Activated T-cell treated with anti-CD3 and anti-CD28 coated beads for 48 hours (primary cell): ENCODE measurements at places on chromosomes 4 and X.
A peak's percentile ranks its signal among the peaks of the same experiment; 100 is the strongest.

DNA sequence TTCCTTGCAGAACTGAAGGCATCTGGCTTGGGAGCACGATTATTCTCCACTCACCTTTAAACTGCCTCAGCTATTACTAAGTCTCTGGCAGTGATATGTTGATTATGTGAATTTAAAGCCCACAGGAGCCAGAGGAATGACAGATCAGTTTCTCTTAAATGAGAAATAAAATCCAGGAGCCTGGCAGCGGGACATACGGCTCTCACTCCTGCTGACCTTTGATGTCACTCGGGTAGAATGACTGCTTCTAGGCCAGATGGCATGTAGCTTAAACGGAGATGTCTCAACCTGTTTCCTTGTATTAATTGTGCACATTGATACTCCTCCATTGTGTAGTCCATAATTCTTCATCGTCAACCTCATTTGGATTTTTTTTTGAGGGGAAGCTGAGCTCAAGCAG lies 4.0 kb upstream of the CBLL2 start:
- DNase-seq = no peak

GRCh38 chrX:15854080-15854655 lies 445 bp downstream of the AP1S2 start:
- DNase-seq = peak; percentile 24

GRCh38 chr4:53497487-53498244 lies 93.6 kb downstream of the LNX1 start:
- DNase-seq = no peak

- no peak for DNase-seq
Observed at GRCh38 chr4:180951312-180951711, 1291.9 kb upstream of the TENM3 start.

GRCh38 chr4:100075056-100075455 lies 115.2 kb downstream of the DDIT4L start:
- no peak for DNase-seq

- no peak for DNase-seq
Observed at GRCh38 chr4:20266215-20267082, 14.7 kb downstream of the SLIT2 start.

DNA sequence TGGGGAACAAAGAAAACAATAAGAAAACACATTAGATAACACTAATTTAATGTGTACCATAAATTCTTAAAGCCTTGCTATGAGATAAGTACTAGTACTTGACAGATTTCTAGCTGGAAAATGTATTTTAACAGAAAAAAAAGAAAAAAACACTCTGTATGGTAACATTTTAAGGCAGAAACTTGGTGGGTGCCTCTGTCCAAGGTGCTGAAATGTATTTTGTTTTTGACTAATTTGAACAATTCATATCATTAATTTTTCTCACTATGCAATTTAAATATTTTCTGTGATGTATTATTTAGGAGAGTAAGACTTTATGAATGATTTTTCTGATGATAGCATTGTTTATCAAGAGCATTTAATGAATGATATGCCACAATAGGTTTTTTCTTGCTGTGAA lies 107.5 kb downstream of the GABRG1 start:
- no peak for DNase-seq

DNA sequence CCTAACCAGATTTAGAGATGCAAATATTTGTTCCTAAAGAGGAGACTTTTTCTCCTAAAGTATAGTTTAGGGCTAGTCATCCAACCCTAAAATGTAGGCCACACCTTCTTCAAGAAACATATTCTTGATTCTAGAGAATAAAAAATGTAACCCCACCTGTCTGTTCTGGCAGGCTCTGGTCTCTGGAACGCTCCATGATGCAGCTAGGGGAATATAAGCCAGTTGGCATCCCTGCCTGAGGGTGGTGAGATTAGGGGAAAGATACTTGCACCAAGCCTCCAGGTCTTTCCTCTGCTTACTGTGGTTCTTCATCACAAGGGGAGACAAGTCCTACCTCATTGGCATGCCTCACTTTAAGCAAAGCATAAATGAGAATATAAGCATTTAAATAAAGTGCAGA lies 21.2 kb upstream of the TBC1D9 start:
- DNase-seq = no peak

DNA sequence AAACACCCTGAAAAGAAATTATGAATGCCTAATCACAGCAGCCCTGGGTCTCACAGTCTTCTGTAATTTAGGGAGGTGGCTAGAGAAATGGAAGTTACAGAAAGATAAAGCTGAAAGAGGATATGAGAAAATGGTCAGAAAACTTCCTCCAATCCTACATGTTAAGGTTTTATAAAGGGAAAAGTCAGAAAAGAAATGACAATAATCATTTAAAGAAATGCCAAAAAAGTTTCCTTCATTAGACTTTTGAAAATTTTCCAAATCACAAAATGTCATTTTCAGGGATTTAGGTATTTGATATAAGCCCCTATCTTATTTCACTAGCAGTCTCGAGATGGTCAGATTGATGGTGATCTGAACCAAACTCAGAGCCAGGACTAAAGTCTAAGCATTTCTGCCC lies 276.2 kb downstream of the CHIC1 start:
- DNase-seq = no peak

DNA sequence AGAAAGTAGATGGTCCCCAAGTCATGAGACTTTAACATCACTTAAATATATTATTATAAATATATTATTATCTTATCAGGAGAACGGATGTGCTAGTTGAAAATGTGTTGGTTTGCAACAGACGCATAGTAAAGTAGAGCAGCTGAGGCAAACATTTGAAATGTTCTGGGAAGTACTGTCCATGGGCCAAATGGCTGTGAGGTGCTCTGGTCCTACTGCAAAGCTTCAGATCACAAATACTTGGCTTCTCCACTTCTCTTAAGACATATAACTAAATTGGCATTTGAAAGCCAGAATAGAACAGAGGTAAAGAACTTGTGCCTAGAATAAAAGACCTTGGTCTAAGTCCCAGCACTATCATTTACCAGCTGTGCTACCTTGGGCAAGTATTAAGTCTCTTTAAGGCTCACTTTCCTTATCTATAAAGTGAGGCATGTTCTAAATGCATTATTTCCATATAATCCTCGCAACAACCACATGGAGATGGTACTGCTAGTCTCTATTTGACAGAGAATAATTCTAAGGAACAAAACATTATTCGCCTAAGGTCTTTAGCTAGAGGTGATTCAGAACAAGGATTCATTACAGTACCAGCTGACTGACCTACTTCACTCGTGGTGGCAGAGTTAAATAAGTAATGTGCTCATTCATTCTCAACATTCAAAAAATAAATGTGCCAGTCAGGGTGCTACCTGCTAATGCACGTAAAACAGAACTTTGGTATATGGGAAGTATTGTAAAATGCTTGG lies 297.1 kb downstream of the PPP3CA start:
- no peak for DNase-seq

GRCh38 chr4:74934888-74935287 lies 2.0 kb downstream of the PARM1 start:
- no peak for DNase-seq

DNA sequence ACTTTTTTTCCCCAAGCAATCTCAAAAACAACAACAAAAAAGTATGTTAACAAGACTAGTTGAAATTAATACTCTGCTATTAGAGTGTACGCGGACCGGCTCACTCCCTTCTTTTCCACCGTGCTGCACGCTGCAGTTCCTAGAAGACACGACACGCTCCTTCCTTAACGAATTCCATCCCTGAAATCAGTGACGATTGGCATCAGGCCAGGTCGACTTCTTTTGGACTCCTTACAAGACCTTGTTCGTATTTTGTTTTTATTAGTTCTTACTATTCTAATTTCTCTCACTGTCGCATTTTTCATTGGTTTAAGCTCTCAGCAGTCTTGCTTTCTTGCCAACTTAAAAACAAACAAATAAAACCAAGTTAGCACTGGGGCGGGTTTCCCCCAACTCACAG lies 175.8 kb upstream of the PITX2 start:
- DNase-seq = no peak

- no peak for DNase-seq
Observed at GRCh38 chr4:131430302-131430701, 1718.8 kb upstream of the PCDH10 start.

DNA sequence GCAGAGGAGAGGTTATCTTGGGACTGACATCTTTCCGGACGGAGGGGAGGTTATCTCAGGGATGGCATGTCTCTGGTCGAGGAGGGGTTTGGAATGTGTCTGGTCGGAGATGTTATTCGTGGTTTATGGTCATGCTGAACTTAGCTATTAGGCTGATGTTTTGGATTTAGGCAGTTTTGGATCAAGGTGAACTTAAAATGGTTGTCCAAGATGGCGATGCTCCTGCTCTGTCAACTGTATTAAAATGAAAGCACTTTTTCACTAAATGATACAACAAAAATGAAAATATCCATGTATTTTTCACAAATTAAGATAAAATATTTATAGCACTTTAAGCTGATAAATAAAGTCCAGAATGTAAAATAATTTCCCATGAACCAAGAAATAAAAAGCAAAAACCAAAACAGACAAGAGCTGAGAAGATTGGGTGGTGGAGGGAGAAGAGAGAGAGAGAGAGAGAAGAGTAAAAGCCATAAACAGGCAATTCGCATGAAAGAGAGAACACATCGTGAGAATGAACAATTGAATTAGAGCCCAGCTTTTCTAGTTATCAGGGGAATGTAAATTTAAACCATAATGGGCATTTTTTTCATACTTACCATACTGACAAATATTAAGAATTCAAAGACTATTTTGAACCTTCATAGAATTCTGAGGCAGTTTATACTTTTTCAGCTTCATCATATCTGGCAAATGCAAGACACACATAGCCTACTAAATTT lies 2236.0 kb upstream of the AGA start:
- no peak for DNase-seq

DNA sequence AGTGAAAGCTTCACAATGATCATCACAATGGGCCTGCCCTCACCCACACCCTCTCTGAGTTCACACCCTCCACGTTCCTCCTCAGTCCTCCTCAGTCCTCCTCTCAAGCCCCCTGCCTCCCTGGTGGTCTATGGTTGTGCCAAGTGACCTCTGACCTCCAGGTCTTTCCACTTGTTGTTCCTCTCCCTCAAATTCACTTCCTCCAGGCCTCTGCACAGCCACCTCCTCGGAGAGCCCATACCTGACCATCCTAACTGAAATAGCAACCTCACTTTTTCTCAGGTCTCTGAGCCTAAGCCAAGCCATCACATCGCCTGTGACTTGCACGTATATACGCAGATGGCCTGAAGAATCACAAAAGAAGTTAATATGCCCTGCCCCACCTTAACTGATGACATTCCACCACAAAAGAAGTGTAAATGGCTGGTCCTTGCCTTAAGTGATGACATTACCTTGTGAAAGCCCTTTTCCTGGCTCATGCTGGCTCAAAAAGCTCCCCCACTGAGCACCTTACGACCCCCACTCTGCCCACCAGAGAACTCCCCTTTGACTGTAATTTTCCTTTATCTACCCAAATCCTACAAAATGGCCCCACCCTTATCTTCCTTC lies 293.4 kb upstream of the TENM3 start:
- DNase-seq = no peak

- no peak for DNase-seq
Observed at GRCh38 chr4:76196376-76196775, 17.2 kb downstream of the SCARB2 start.

- DNase-seq = no peak
Observed at GRCh38 chr4:6250235-6250983, 19.2 kb upstream of the WFS1 start.

DNA sequence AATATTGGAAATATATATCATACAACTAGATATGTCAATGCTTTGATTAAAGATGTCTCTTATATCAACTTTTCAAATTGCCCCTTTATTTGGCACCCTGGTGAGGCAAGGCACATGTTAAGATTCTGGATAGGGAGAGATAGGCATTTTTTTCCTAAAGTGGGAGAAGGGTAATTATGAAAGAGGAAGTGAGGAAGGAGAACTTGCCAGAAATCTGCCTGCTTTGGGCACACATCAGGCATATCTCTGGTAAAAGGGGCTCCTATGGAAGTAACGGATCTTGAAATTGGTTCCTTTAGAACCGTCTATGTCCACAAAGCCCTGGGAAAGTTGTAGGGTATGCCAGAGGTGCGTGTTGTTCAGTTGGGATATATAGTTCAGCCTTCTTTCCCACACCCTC lies 5.7 kb downstream of the IL15 start:
- no peak for DNase-seq
